Urinary bladder (tissue), 4 donors: ENCODE measurements at places on chromosomes 12 and 14. TPM values are rescaled to one million over a fixed set of nuclear protein-coding genes. Genes with fewer than 3 reads are reported as not detected.

The DAAM1 gene
- 85.2 TPM for total RNA-seq

The OTUB2 gene
- total RNA-seq = 2.0 TPM

DNA sequence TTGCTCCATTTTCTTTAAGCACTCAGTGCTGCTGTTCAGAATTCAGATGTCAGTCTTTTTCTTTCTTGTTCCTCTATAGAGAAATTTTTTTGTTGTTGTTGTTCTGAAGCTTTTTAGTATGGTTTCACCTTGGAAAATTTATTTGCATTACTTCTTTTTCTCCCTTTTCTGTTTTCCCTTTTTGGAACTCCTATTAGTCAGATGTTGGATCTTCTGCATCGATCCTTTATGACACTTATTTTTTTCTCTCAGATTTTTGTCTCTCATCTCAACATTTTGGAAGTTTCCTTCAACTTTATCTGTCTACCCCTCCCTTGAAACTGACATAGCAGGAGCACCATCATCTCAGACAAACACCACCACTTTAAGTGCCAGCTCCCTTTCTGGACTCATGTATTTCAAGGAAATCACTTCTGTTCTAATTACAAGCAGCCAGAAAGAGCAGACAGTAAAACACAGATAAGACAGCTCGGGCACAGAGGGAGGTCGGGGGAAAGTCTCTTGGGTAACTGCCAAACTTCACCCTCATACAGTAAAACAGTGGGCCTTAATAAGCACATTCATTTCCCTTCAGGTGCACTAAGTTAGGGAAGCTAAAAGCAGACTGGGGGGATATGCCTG is 222.7 kb upstream of the PLXNC1 start:
- no peak for DNase-seq

DNA sequence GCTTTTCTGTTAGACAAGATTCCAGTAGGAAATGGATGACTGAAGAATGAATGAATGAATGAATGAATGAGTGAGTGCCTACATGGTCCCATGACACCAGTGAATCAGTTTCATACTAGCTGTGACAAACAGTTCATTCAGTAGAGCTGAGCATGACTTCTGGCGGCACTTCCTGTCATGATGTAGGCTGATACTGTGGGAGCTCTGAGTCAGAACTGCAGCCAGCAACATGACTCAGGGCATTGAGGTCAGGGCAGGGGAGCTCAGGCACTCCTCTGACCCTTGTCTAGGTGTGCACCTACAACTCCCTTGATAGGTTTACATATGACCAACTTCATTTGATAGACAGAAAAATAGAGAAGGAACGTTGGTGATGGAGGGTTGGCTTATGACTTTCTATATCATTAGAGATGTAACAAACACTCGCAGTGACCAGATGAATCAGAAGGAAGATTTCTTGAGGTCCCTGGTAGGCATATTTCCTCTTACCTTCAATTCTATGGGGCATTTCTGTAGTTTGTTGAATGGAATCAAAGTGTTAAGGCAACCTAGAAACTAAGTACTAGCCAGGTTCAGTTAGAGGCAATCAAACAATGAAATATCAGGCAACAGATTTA is 139.3 kb upstream of the ARHGAP5 start:
- DNase-seq = no peak

- no peak for DNase-seq
Measured at GRCh38 chr12:1876086-1876485, 42.4 kb downstream of the CACNA2D4 start.

The KCNMB4 gene
- total RNA-seq = 9.7 TPM

DNA sequence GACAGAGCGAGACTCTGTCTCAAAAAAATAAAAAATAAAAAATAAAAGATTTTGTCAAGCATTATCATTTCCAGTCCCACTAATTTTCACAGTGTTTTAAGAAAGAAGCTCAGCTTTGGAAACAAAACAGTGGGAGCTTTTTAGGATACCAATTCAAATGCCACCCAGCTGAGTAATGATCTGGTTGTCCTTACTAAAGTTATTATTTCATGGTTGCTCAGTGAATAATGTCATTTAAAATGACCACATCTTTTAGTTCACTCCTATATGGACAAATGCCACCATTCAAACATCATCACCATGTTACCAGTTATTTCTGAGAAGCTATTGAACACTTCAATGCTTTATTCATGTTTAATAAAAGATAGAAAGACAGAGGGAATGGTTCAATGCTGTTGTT is 365.0 kb downstream of the CCER1 start:
- no peak for DNase-seq

The CCND2 gene
- 203 TPM for total RNA-seq

The ASCL1 gene
- 0.32 TPM for total RNA-seq

The RNASE4 gene
- total RNA-seq = 39.5 TPM

The SLC22A17 gene
- total RNA-seq = 30.5 TPM

The KRT6C gene
- not detected for total RNA-seq

The IAPP gene
- total RNA-seq = not detected

- no peak for DNase-seq
Measured at GRCh38 chr14:99225436-99226203, 46.4 kb downstream of the BCL11B start.

GRCh38 chr12:109729371-109729781 is 15.8 kb downstream of the FAM222A start:
- DNase-seq = no peak

The DTX1 gene
- total RNA-seq = 3.3 TPM
